Stimulated activated CD8-positive, alpha-beta memory T cell treated with anti-CD3 and anti-CD28 coated beads, Interleukin-15, amount 100 ng/mL, for 24 hours (primary cell): ENCODE measurements at places on chromosomes 5 and 9.

DNA sequence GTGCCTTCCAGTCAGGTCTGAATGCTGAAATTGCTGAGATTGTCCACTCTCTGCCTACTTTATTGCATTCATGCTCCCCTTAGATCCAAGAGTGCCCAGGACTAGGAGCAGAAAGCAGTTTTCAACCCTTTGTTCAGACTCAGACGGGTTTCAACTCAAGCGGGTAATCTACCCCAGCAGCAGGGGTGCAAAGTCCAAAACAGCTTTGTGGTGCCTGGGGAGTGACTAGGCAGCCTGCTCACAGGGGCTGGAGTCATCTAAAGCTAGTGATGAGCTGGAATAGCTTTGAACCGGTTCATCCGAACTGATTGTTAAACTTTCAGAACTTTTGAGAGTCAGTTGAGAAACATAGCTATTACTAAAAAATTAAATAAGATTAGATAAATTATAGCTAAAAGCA, 71.0 kb upstream of the IQGAP2 start:
- DNase-seq, result no peak

DNA sequence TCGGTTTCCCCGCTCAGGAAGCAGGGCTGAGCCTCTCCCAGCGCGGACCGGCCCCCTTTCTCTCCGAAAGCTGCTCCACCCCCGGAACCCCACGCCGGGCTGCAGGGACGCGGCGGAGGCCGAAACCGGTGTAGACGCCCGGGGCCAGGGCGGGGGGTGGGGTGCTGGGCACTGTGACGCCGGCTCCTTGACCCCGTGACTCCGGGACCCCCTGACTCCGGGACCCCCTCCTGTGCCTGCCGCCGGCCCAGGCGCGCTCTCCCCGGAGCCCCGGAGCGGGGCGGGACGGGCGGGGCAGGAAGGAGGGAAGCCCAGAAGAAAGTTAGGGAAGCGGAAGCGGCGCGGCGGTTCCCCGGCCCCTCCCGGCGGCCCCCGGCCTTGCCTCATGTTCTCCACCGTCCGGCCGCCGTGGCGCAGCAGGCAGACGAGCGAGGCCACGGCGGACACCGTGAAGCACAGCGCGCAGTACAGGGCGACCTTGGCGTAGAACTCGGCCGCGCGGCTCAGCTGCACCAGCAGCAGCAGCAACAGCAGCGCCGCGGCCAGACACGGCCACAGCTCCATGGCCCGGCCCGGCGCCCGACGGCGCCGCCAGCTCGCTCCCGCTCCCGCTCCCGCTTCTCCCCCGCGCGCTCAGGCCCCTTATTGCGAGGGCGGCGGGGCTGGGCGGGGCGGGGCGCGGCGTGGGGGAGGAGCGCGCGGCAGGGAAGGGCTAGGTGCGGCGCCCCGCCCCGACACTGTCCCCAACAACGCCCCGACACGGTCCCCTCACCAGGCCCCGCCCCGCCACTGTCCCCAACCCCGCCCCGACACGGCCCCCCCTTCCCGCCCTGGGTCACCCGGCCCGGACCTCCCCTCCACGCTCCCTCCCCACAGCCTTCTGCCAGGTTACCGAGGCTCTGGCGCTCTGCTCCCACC, at the start of gene AGPAT2:
Gene AGPAT2, minus strand, starts transcription at position 664 of the 918 bp plus-strand sequence. Its CDS starts 100 bp downstream, at position 564.
- DNase-seq, result peak; percentile 47

- DNase-seq, result no peak
Observed at GRCh38 chr5:133427121-133427777, 185.1 kb downstream of the FSTL4 start.

DNA sequence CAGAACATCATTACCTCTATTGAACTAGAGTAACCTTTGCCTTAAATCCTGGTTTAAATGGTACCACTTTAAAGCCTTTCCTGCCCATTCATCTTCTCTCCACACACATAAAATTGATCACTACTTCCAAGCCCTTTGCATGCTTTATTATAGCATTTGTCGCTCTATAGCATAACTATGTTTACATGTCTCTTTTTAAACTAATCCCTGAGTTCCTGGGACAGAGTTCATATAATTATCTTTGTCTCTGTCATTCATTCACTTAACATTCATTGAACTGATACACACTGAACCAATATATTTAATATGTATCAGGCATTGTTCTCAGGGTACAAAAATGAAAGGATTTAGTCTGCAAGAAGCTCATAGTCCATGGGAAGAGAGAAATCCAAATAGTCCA, 37.3 kb downstream of the RECK start:
- no peak for DNase-seq

DNA sequence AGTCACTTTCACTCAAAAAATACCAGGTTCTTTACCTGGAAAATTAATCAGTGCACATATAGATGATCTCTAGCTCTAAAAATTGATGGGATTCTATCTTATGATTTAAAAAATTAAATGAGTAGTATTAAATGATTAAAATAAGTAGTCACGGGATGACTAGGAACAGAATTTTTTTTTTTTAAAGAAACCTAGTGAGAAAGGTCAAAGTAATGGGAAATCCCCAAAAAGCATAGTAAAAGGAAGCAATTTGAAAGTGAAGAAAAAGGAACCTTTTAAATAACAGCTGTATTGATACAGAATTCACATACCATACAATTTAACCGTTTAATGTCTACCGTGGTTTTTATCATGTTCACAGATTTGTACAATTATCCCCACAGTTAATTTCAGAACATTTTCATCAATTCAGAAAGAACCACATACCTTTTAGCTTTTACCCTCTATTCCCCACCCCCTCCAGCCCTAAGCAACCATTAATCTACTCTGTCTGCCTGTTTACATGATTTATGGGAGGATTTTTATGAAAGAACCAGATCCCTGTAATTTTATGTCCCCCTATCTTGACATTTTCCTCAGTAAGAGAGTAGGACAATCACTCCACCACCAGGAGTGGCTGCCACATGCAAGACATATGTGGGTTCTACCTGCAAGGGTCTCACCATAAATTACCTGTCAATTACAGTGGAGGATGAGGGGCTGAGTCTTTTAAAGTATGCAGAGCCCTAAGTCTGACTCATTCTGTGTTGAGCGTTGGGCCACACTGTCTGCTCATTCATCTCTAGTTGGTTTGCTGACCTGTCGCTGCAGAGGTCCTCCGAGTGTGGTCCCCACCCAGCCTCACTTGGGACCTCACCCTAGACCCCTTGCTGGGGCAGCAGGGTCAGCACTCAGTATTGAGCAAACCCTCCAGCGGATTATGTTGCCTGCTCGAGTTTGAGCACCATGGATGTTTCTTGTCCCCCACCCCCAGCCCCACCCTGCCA, 16.0 kb downstream of the ANKRD33B start:
- DNase-seq, result no peak

DNA sequence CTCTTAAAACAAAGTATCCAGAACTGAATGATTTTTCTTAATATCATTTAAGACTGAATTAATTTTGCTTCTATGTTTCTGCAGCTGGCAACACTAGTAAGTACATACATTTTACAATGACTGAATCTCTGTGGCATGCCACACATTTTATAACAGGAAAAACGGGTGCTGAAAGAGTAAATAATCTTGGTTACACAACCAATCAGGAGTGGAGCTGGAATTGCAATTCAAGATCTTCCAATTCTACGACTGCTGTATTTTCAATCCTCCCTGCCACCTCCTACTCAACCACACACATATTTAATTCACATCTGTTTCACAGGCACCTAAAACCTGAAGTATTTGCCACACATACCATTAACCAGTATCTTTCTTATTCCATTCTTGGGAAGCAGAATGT, 52.7 kb upstream of the NR5A1 start:
- DNase-seq, result no peak

GRCh38 chr5:160092514-160092913, 26.7 kb downstream of the PWWP2A start:
- no peak for DNase-seq

- DNase-seq, result no peak
Observed at GRCh38 chr5:141094481-141095262, at the start of gene PCDHB2. PCDHB2 (plus strand) TSS chr5:141094615; CDS start chr5:141094791, 176 bp downstream.

DNA sequence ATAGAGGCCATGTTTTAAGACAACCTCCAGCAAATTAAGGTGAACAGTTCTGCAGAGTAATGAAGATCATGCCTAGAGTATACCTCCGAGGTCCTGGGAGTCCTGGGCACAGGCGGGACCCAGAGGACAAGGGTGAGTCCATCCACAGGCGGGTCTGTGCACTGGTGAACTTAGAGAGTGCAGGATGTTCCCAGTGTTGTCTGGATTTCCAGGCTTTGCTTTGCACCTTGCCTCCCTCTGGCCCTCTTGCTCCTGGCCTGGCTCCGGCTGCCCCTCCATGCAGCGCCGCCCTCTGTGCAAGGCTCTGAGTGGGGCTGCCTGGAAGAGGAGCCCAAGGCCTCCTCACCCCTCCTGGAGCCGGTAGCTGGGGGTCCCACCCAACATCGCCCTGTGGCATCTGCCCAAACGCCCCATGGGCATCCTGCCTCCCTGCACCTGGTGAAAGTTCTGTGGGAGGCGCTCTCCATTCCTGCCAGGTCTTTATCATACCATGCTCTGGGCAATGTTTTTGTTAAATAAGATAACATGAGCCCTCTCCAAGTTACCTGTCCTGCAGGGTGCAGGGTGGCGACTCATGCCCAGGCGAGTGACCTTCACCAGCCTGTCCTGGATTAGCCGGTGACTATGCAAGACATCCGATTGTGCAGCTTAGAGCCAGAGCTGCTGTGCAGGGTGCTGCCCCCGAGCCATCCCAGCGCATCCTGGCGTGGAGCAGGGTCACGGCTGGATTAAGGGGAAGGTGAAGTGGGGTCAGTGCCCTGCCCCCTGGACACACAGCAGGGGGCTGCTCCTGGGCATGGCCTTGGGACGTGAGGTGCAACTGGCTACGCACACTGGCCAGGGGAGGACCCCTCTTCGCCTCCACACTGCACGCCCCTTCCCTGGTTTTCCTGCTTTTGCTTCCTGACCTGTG, 41.3 kb upstream of the LPCAT1 start:
- no peak for DNase-seq

DNA sequence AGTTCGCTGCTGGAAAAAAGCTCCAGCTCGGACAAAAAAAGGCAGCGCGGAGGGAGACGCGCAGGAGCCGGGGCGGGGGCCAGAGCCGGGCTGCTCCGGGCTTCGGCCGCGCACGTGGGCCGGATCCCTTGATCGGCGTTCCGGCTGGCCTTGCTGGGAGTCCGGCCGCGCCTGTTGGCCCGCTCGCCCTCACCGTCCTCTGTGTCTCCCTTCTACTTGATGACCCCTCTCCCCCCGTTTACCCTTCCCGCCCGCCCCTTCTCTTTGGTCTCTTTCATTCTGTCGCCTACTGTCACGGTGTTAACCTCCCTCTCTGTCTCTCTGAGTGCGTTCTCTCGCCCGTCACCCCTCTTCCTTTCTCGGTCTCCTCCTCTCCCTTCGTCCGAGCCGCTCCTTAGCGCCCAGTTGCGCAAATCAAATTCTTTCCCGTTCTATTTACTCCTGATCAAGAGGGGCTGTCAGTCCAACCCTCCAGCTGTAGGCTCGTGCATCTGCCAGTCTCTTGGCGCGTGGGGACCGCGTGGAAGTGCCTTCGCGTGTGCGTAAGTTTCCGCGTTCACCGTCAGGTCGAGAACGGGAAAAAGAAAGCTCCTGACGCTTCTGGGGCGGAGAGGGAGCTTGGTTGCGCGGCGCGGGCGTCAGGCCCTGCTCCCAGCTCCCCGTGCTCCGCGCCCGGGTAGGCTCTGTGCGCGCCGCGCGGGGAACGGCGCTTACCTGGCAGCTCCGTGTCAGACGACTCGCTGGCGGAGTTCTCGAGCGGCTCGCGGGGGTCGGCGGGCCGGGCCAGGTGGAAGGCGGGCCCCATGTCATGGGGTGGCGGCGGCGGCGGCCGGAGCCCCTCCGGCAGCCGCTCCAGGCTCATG, 798 bp downstream of the PITX1 start:
- no peak for DNase-seq

GRCh38 chr9:126979461-126979860, 64.9 kb downstream of the RALGPS1 start:
- DNase-seq, result no peak
